ENCODE measurements at places on chromosomes 5 and 9.

DNA sequence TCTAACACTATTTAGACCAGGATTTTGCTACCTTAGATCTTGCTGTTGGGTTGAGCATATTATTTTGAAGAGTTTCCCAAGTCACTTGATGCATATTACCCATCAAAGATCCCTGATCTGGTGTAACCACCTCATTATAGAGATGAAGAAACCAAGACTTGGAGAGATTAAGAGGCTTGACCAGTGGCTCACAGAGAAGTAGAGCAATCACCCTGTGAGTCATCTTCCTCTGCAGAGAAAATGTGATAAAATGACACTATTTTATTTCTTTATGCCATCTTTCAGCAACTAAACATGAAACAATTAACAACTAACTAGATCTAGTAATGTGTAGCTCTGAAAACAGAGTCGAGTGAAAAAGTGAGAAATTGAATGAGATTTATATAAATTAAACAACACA lies 76.1 kb downstream of the KIF4B start:
- DNase-seq = no peak

GRCh38 chr5:639253-639530 lies 27.1 kb downstream of the CEP72 start:
- no peak for DNase-seq

GRCh38 chr5:19240170-19240569 lies 747.8 kb downstream of the CDH18 start:
- DNase-seq = no peak

DNA sequence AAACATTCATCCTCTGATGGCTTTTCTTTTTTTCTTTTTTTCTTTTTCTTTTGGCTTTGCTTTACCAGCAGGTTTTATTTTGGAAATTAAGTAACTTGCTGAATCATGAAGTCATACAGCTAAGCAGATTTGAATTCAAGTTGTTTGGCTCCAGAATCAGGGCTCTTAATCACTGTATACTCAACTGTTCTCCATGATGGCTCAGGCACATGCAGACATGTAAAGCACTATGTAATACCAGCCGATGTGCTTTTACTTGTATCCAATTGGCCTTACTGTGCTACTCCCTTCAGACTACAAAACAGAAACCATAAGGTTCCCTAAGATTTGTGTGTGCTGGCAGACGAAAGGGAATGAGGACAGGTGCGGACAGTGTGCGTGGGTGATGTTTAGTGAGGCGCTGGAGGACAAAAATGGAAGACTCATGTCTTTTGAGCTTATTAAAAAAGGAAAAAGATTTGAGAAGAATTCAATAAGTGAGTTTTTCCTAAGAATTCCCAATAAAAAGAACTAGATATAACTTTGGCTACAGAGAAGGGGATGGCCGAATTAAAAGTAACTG lies 44.7 kb upstream of the OTP start:
- no peak for DNase-seq

DNA sequence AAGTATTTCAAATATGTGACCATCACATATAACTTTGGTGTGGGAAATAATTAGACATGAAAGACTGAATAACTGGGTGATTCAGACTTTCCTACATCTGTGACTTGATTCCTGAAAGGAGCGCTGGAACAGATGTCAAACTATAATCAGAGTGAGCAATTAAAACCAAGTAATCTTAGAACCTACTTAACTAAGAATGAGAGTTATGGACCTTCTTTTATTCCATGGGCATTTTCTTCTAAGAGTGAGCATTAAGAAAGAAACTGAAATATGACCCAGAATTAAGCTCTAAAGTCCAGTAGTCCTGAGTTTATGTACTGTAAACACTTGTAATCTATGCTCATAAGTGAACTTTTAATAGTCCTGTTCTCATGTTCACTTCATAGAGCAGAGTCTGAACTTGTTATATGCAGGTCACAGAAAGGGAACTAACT lies 68.4 kb downstream of the PAM start:
- no peak for DNase-seq

GRCh38 chr5:27158775-27159174 lies 120.4 kb upstream of the CDH9 start:
- DNase-seq = no peak

- DNase-seq = no peak
Measured at GRCh38 chr5:139566611-139567010, 5.5 kb downstream of the UBE2D2 start.

- DNase-seq = no peak
Measured at GRCh38 chr9:113155911-113156588, 5.2 kb downstream of the SLC31A2 start.

- DNase-seq = no peak
Measured at GRCh38 chr9:7811677-7812076, 12.1 kb upstream of the DMAC1 start.

- no peak for DNase-seq
Measured at GRCh38 chr9:36891341-36891811, 142.7 kb downstream of the PAX5 start.

GRCh38 chr5:153404747-153405146 lies 85.7 kb upstream of the GRIA1 start:
- no peak for DNase-seq

DNA sequence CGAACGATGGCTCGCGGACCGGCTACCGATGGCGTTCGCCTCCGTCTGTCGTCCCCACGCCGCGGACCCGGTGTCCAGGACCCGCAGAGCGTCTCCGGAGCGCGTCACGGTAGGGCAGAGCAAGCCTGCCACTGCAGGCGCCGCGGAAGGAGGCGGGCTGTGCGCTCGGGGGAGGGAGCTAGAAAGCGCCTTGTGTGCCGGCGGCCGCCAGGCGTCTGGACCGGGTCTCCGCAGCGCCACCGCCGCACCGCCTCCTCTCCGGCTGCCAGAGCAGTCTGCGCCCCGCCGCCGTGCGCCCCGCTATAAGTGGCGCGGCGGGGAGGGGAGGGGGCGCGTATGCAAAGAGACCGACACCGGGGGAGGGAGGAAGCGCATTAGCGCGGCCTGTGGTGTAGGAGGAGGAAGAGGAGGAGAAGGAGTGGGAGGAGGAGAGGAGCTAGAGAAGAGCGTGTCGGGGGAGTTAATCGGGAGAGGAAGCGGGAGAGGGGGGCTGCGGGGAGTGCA lies at the start of gene ENC1:
Gene ENC1, minus strand, starts transcription at position 279 of the 504 bp plus-strand sequence. CDS start 4,243 bp downstream, outside the sequence.
- DNase-seq = peak; percentile 32

DNA sequence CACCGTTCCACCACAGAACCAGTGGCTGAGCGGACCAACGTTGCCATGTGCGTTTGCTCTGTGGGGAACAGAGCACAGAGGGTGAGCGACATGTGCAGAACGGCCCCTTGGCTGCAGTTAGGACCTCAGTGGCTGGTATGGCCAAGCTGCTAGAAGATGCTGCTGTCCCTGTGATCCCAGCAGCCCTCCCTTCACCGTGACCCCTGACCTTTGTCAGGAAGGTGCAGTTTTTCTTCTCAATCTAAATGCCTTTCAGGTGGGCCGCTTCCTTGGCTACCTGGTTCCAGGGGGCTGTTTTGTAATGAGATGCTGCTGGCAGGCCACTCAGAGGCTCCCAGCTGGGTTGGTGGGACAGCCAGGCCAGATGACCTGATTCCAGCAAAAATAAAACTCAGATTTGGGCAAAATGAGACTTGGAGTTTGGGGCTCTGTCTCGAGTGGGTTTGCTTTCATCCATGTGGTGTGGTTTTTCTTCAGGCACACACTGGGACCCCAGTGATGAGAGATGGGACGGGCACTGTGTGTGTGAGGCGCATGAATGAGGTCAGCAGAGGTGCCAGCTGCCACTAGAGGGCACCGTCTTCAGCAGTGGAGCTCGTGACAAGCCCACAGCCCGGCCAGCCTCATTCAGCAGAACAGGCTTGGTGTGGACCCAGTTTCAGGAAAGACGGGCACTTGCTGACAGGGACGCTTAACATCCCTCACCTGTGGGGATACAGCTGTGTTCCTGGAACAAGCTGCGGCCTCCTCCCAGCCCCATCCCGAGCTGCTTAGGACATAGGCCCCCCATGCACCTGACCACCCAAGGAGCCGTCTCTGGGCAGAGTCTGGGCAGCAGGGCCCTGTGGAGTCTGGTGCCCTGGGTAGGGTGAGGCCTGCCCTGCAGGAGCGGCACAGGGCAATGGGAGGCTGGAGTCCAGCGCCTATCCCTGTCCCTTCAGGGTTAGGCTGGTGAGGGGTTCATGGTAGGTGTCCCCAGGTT lies 4.1 kb downstream of the MRPS2 start:
- DNase-seq = no peak

DNA sequence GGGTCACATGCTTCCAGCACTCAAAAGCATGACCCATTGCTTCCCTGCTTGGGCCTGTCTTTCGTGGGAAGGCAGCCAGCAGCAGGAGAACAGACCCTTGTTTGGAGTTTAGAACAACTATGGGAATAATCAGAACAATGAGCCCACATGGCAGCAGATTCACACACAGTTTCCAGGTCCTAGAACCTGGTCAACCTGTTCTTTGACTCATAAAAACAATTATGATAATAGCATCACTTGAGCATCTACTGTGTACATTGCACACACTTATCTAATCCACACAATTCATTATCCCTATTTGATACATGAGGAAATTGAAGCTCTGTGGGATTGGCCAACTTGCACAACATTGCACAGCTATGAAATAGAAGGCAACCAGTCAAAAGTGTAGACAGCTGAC lies 41.7 kb downstream of the KLF4 start:
- no peak for DNase-seq

DNA sequence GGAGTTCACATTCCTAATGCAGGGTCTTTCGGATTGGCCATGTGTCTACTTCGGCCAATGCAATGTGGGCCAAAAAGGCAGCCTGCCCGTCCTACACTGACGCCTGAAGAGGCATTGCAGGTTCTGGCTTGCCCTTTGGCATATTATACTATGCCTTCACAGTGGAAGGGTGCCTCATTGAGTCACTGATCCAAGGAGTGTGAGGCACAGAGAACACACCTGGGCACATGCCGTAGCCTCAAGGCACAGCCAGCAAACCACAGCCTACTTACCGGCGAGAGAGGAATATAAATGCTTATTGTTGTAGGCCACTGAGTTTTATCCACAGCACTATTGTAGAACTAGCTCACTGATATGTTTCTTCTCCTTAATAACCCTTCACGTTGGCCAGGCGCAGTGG lies 409.6 kb downstream of the GADD45G start:
- no peak for DNase-seq

- DNase-seq = no peak
Measured at GRCh38 chr9:76996700-76997099, 22.8 kb upstream of the FOXB2 start.

GRCh38 chr5:125326150-125326510 lies 579.7 kb upstream of the ZNF608 start:
- DNase-seq = no peak

- DNase-seq = no peak
Measured at GRCh38 chr5:124557761-124558160, 188.7 kb downstream of the ZNF608 start.

- DNase-seq = no peak
Measured at GRCh38 chr9:33124751-33125381, 42.3 kb downstream of the B4GALT1 start.

DNA sequence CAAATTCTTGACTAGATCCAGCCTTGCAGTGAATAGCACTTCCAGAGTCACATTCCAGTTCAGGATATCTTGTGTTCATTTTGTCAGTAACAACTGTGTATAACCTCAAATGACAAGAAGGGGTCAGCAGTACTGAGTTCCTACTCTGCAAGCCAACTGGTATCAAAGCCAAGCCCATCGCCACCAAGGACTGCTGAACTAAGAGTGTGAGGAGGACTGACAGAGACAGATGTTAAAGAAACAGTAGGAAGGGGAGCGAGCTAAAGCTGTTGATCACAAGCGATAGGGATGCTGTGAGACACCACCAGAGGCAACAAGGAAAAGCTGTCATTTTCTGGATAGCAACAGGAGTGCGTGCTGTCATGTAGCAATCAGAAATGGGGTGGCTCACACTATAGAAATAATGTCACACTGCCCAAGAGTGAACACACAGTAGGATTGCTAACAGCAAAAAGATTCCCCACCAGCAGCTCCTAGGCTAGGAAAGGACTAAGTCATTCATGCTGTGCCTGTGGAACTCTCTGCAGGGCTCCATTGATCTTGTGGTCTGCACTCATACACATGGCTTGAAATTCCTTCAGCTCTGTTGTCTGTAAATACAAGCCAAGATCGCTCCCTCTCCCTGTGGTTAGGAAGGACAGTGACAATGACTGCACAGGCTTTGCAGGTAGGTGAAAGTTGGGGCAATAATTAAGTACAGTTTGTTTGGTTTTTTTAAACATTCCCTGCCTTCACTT lies 658.6 kb downstream of the NR2F1-AS1 start:
- DNase-seq = no peak

GRCh38 chr5:78530342-78531096 lies 118.1 kb downstream of the LHFPL2 start:
- no peak for DNase-seq

- no peak for DNase-seq
Measured at GRCh38 chr5:135662683-135663082, 83.9 kb upstream of the CXCL14 start.

GRCh38 chr5:95821110-95822021 lies 1.2 kb downstream of the GLRX start:
- no peak for DNase-seq

- DNase-seq = no peak
Measured at GRCh38 chr9:2199999-2200796, 185.1 kb downstream of the SMARCA2 start.

DNA sequence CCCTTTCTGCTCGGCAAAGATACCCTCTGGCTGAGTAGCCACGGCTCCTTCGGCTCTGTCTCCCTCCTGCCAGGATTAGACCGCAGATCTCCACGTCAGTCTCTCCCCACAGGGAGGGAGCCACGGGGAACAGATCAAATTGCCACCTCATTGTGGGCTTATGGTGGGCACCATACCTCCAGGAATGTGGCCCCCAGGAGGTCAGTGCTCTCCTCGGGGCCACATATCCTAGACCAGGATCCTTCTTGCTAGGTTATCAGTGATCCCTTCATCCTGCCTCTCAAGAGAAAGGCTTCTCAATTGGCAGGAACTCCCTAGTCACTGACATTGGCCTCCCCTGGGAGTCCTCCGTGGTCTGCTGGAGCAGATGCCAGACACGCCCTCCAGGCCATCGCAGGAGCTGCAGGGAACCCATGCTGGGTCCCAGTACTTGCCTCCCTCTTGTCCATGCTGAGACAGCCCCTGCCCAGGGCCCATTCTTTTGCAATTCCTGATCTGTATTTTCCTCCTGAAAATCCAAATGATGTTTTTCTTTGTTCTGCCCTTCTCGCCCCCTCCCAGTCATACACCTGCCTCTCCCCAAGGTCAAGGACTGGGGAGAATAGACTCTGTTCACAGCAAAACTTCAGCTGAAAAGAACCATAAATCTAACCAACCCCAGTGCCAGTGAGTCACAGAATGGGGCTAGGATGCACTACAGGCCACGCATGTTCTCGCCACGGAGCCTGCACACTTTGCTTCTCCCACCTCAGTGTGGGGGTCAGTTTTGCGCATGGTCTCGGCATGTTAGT lies 31.6 kb upstream of the ENHO start:
- no peak for DNase-seq
